ENCODE measurements at places on chromosomes 6 and 20.

- DNase-seq: no peak
Measured at GRCh38 chr20:13771853-13772453, 12.8 kb downstream of the ESF1 start.

DNA sequence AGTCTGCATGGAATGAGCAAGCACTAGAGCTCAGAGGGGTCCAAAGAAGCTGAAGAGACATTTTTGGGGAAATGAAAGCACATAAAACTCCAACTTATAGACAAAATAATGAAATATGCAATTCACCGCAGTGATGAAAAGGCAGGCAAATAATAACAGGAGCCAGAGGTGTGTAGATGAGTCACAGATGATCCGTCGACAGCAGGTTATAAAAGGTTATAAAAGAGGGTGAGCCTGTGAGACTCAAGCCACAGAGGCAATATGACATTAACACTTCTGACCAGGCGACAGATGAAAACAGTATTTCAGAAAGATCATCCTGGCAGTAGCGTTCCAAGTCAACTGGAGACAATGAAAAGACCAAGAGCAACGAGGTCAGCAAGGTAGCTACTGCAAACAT, 35.8 kb upstream of the ANKRD60 start:
- DNase-seq: no peak

- no peak for DNase-seq
Measured at GRCh38 chr20:12946789-12947188, 62.0 kb upstream of the SPTLC3 start.

- peak; percentile 18 for DNase-seq
Measured at GRCh38 chr6:143337201-143337949, 113.1 kb downstream of the ADAT2 start.

DNA sequence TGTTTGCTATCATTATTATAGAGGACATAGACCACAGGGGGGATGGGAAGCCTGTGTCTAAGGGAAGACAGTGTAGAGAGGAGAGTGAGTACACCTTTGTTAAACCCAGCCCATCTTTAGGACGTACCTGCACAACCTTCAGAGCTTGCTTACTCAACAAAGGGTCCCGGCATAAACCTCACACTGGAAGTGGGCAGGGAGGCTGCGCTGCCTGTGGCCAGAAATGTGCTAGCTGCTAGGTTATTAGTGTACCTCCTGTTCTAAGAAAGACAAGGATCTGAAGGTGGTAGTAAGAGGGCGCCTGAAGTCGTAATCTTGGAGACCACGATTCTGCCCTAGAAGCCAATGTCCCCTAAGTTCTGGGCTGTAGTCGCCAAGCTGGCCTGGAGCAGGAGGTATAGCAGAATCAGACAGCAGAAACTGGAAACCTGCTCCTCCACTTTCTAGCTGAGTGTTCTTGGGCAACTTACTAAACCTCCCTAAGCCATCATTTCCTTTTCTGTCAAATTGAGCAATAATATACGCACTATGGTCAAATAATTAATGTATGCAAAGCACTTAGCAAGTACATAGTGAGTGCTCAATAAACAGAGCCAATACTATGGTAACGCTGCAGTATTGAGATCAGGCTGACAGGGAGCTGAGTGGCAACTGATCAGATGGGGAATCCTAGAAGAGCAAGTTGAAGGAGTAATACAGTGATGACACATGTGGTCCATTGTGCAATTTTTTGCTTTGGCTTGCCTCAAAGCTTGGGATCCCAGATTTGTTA, 16.8 kb upstream of the AKIRIN2 start:
- no peak for DNase-seq
